ENCODE measurements at places on chromosomes 13 and 19.

DNA sequence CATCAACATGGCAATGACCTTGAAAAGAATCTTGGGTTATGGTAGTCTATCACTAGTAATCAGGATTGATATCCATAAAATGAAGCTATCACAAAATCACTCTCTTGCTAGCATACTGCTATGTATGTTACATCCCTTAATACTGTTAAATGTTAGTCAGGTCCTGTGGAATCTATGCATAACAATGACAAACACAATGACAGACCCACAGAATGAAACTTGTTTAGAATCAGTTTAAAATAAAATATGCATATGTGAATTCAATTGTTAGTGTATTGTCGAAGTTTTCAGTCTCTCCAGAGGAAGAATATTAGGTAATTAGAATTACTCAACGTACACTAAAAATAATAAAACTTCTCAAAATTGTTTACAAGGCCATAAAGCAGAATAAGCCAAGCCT lies 137.6 kb downstream of the DACH1 start:
- no peak for DNase-seq

GRCh38 chr13:101341464-101341863 lies 74.8 kb downstream of the NALCN start:
- DNase-seq = no peak

- DNase-seq = no peak
These were observed 233.5 kb downstream of the ITGBL1 start for GRCh38 chr13:101686003-101686402.

DNA sequence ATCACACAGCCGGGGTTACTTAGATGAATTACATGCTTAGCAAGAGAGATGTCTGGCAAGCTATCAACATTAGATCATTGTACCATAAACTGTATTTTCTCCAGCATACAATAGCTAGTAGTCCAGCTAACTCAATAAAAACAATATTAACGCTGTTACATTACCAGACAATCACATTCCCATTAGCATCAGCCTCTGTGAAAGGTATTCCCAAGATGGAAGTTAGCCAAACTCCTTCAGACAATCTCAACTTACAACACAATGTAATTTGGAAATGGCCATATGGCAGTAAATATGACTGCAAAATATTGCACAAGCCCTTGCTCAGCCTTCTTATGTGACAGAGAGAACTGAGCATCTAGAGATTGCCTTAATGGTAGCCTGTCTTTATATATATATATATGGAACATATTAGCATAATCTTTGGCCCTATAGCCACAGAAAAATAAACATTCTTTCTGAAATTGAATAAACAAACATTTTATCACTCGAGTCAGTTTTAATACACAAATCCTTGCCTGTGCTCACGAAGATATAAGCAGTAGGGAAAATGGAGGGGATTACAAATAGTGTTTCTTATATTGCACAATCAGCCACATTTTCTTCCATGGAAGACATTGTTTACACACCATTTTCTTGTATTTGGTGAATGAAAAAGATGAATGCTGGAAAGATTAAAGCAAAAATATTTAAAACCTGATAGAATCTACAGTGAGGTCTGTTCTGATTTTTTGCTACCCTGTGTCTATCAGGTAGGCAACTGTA lies 1060.5 kb downstream of the DIAPH3 start:
- no peak for DNase-seq

DNA sequence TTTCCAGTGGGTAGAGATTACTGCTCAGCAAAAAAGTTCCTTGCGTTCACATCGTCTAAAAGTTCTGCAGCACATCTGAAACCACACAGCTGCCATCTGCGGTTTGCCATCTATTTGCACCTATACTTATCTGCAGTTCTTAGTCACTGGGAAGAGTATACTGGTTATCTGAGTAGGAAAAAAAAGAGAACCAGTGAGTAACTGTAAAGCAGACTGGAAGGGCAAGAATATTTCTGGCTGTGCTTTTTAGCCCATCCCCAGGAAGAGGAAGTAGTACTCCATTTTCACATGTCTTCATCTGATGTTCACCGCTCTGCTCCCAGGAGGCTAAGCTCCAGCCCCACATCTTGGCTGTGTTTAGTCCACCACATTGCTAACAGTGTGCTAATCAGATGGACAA lies 35.6 kb downstream of the EFNB2 start:
- DNase-seq = no peak

- DNase-seq = no peak
These were observed 7.4 kb downstream of the MLLT1 start for GRCh38 chr19:6272411-6272791.

DNA sequence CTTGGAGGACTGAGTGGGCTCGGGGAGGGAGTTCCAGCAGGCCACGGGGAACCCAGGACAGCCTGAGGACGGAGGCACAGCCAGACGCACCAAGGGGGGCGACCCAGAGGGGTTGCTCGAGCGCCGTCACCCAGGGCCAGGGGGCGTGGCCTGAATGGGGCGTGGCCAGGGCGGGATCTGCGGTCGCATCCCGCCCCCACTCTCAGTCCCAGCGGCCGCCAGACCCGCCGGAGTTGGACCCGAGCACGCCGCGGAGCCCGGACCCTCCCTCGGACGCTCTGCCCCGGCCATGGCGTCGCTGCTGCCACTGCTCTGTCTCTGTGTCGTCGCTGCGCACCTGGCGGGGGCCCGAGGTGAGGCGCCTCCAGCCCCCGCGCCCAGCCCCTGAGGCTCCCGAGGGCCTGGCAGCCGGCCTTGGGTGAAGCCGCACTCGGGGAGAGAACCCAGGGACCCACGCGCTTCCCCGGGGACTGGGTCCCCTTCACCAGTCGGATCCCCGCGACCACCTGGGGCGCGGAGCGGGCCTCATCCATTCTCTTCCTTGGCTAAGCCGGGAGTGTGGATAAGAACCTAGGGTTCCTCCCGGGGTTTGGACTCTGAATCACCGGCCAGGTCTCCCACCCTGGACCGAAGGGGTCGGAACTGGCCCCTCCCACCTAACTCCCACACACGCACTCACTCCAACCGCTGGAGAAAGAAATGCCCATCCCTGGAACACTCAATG lies at the start of gene CILP2:
CILP2 (plus strand) TSS at position 205 of the 724 bp plus-strand sequence; CDS start at position 290, 85 bp downstream.
- DNase-seq = no peak

GRCh38 chr19:31574251-31574973 lies 225.2 kb upstream of the TSHZ3 start:
- DNase-seq = no peak

DNA sequence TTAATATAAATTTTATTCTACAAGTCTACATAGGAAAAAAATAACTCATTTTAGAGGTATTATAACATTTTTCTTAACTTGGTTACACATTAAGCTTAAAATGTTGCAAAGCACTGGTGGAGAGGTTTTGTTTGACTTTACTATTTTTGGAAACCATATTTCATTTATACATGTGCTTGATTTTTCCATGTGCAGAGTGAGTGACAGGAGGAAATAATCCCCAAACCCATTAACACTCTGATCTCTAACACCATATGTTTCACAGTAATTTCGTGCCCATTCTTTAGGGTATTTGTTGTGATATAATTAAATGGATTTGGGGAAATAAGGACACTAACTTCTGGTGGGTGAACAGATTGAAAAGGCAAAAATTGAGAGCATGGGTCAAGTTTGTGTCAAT lies 2124.4 kb upstream of the PCDH20 start:
- DNase-seq = no peak

- peak; percentile 59 for DNase-seq
These were observed 8.7 kb downstream of the MAP2K2 start for GRCh38 chr19:4115050-4115817.

GRCh38 chr13:77506874-77507273 lies 28.6 kb upstream of the SCEL start:
- DNase-seq = no peak

DNA sequence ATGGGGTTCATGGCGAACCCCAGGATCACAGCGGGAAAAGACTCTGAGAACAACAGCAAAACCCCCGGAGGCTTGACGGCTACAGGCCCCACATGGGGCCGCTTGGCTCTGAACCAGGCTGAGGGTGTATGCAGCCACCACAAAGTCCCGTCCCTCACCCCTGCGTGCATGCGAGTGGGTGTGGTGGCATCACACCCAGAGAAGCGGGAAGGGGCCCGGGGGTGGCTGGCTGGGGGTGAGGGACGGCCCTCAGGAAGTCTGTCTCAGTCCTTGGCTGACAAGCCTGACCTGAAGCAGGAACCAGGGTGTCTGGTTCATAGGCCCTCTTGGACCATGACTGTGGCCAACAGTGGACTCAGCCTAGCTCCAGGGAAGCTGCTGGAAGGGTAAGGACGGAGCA lies 34.2 kb downstream of the CEBPG start:
- no peak for DNase-seq

GRCh38 chr19:55005684-55006488 lies 32.2 kb downstream of the GP6 start:
- DNase-seq = peak; percentile 53

- no peak for DNase-seq
These were observed 723.9 kb upstream of the ARGLU1 start for GRCh38 chr13:107291875-107292274.

GRCh38 chr19:498977-499623 lies 2.8 kb downstream of the MADCAM1 start:
- DNase-seq = no peak

DNA sequence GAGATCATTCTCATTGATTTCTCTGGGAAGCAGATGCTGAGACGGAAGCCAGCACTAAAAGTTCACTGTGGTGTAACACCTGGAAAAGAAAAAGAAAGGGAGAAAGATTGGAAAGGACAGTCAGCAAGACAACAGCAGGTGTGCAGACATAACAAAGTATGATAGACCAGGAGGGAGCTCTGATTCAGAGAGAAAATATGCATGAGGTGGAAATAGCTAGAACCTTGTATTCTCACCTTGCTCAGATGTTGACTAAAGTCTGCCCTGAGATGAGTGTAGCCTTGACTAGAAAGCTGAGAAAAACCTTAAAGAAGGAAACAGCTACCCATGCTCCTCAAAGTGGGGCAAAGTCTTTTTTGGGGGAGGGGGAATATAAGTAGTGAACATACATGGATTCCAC lies 1711.8 kb downstream of the EFNB2 start:
- no peak for DNase-seq

DNA sequence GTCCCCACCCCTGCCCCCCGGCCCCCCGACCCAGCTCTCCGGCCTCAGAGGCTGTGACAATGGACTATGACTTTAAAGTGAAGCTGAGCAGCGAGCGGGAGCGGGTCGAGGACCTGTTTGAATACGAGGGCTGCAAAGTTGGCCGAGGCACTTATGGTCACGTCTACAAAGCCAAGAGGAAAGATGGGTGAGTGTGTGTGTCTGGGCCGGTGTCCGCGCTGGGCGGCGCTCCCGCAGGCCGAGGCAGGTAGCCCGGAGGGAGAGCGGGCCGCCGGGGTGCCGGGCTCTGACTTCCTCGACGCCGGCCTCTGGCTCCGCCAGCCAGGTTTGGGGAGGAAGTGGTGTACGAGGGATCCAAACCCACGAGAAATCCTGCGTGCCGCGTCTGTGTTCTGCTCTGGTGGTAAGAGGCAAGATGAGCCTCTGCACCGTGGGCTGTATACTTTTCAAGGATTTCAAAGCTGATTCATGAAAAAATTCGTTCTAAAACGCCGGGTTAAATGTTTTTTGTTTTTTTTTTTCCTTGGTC lies 718 bp downstream of the CDK8 start:
- DNase-seq = peak; percentile 49

DNA sequence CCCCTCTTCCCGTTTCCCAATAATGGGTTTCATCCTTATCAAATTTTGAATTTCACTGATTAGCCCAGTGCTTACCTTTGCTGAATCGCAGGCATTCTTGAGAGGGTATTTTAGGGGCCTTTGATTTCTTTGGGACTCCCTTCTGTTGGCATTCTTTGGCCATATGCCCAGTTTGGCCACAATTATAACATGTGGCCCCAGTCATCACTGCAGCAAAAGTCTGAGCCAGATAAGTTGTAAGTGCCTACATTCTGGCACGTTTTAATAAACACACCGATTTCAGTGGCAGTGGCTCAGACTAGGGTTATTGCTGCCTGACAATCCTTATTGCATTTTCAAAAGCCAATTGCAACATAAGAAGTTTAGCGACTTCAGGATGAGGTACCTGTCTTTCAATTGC lies 41.4 kb downstream of the ZNF726 start:
- no peak for DNase-seq

- no peak for DNase-seq
These were observed 11.2 kb upstream of the CEACAM21 start for GRCh38 chr19:41564515-41565378.

GRCh38 chr19:18488403-18488723 lies 33.5 kb downstream of the ELL start:
- DNase-seq = no peak

DNA sequence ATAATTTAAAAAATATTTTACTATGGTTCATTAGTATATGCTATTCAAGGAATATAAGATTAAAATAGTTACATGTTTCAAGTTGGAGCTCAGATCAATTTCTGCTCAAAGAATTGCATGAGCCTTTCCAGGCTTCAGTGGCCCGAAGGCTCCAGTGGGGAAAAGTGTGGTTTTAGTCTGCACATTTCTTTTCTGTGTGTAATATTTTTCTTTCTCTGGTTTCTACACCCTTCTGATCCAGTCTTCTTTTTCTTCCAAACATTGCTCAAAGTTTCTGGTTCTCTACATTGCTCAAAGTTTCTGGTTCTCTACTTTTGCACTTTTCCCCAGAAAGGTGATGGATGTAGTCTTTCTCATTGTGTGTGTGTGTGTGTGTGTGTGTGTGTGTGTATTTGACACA lies 64.7 kb upstream of the OXGR1 start:
- no peak for DNase-seq

- peak; percentile 25 for DNase-seq
These were observed 51.3 kb upstream of the UBE2L5 start for GRCh38 chr13:30370916-30371521.

- DNase-seq = no peak
These were observed 22.3 kb downstream of the FAM216B start for GRCh38 chr13:42803563-42804204.

DNA sequence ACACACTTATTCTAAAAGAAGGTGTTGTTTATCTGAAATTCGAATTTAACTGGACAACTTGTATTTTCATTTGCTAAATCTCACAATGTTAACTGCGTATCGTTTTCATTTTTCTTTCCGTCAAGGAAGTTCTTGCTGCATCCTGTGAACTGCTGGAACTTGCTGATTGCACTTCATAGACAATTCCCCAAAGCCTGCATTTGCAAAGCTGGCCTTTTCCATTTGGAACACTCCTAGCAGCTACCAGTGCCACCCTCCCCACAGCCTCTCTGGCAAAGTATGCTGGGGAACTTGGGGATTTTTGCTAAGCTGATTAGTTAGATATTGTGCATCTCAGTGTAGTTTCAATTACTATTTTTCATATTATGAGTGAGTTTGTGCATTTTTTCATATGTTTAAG lies 20.4 kb upstream of the ARGLU1 start:
- DNase-seq = no peak

DNA sequence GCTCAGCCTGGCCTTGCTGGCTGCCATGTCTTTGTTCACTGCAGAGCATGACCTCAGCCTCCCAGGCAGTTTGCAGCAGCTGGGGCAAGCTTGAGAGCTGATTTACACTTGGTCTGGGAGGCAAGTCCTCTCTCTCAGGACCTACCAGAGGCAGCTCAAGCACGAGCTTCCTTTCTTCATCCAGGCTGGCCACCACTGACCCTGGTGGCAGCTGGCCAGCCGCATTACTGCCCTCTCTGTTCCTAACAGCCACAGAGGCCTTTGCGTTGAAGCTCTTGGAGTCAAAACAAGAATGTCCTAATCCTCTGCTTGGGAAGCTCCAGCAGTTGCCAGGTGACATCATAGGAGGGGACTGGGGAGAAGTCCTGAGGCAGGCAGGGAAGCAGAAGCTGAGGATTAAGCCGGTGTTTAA lies 85.7 kb downstream of the NUFIP1 start:
- no peak for DNase-seq

GRCh38 chr19:18712981-18713380 lies 29.5 kb downstream of the CRTC1 start:
- no peak for DNase-seq

GRCh38 chr13:50901701-50902100 lies 7.9 kb upstream of the RNASEH2B start:
- no peak for DNase-seq

GRCh38 chr13:52703482-52703881 lies 36.1 kb downstream of the CNMD start:
- DNase-seq = no peak

Data from natural killer cell (primary cell).